Stimulated activated CD4-positive, alpha-beta T cell treated with anti-CD3 and anti-CD28 coated beads, Interleukin-4, amount 100 ng/mL, for 4 hours (primary cell): ENCODE measurements at places on chromosomes 6 and 20.
A peak's percentile ranks its signal among the peaks of the same experiment; 100 is the strongest.

DNA sequence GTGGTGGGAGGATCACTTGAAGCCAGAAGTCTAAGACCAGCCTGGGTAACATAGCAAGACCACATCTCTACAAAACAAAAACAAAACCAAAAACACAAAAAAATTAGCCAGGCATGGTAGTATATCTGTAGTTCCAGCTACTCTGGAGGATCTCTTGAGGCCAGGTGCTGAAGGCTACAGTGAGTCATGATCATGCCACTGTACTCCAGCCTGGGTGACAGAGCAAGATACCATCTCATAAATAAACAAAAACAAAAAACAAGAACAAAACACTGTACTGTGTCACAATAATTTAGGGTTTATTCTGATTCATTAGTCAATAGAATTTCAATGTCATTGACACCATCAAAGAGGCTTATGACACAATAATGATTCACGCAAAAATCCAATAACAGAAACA, 1121.7 kb upstream of the MAP3K7 start:
- DNase-seq: no peak

DNA sequence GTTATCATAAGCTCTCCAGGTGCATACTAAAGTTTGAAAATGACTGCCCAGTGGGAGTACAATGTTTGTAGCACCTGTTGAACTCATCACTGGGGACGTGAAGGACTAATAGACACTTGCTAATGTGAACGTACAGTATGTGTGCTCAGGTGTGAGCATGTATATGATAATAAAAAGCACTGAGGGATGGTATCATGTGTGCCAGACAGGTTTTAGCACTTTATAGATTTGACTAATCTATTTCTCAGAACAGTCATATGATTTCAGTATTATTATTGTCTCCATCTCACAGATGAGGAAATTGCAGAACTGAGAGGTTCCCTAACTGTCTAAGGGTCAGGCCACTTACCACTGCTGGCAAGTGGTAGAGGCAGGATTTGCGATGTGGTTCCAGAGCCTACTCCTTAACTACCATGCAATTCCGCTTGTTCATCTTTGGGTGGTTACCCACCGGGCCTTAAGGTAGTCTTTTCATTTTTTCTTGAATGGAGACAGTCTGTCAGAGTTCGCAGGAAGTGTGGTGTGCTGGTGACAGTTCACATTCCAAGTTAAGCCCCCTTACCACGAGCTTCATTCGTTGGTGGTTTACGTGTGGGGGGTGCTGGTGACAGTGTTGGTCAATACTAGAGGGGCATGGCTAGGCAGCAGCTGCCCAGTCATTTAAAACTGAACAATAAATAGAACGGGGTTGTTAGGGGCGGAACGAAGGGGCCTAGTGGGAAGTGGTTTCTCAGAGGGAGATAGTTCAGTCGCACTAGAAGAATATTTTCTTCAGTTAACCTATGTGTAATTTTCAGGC, 46.8 kb downstream of the RREB1 start:
- DNase-seq: no peak

- no peak for DNase-seq
Observed at GRCh38 chr20:57869951-57870315, 160.1 kb upstream of the PMEPA1 start.

GRCh38 chr20:56380375-56380774, 11.6 kb downstream of the AURKA start:
- no peak for DNase-seq

DNA sequence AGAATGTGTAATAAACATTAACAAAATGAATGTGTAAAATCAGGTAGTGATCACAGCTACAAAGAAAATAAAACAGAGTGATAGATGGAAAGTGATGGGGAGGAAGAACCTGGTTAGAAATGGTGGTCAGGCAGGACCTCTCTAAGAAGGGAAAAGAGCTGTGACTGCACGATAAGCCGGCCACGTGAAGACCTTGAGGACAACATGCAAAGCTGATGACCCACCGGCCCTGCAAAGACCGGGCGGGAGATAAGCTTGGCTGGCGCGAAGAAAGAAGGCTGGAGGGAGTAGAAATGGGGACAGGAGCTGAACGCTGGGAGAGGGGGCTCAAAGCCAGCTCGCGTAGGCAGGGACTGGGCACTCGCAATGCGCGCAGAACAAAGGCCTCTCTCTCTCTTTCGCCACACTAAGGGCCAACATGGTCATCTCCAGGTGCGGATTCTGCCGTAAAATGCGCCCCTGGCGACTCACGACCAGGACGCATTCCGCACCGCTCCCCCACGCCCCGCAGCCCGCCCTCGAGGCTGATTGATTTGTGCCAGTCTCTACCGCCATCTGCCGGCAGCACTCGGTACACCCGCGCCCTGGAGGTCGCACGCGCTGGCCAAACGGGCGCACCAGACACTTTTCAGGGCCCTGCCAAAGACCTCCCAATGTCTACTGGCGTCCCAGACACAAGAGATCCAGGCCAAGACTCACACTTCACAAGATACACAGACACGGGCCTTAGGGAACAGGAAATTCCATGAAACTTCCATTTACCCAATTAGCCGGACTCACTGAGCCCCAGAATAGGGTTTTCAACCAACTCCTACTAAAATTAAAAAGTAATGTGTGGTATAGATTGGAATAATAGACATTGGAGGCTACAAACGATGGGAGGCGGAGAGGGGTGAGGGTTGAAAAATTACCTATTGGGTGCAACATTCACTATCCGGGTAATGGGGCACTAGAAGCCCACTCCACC, 9.4 kb downstream of the DEFB132 start:
- peak; percentile 80 for DNase-seq

DNA sequence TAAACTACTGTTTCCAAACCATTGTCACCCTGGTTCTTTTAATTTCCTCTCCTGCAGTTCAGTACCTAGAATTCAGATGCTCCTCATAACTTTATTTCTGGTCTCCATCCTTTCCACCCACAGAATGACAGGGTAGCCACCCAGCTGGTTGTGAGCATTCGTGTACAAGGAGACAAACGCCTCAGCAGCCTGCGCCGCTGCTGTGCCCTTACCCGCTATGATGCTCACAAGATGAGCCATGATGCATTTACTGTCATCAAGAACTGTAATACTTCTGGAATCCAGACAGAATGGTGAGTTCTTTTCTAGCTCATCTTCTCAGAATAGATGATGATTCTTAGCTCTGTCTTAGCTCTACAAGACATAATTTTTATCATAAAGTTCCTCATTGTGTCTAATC, 18.6 kb downstream of the GTPBP2 start:
- DNase-seq: no peak

- no peak for DNase-seq
Observed at GRCh38 chr6:17036065-17036393, 65.8 kb upstream of the STMND1 start.

DNA sequence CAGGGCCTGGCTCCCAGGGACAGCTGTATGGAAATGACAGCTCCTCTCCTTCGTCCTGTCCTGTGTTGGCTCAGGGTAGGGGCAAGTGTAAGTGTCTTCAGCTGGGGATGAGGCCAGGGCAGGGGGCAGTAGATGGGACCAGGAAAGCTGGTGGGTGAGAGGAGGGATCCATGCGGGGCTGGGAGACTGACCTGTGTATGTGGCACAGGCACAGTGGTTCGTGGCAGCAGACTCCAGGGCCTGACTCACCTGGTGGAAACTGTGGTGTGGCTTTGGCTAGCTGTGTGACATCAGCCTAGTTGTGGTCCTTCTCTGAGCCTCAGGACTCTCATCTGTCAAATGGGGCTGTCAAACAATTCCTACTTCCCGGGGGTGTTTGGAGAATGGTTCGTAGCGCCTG, 13.7 kb upstream of the SCRT2 start:
- DNase-seq: no peak

DNA sequence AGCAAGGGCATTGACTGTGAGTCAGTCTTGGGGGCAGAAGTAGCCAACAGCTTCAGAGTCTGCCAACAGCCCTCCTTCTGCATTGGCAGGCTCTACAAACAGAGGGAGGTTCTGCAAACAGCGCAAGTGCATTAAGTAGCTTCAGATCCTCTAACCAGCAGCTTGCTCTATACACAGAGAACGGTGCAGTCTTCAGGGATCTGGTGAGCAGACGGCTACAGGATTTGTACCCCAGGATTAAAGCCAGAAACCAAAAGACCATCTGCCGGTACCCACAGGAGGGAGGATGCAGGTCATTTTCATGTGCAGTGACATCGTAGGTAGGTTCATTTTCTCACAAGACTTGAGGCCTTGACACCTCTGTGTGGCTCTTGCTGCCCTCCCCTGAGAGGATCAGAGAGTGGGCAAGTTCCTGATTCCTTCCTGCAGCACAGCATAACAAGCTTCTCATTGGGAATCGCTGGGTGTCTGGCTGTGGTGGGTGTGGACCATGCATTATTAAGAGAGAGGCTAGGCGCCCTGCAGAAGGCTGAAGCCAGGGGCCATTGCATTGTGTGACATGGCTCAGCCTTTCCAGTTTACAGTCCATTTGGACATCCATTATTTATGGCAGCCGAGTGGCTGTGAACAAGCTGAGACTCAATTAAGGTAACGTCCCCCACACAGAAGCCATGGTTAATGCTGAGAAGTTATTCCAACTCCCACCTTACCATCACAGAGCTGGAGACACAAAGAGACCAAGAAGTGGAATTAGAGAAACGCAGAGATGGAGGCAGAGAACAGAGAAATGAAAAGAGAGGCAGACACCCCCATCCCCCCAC, 250.0 kb downstream of the LRFN2 start:
- no peak for DNase-seq

DNA sequence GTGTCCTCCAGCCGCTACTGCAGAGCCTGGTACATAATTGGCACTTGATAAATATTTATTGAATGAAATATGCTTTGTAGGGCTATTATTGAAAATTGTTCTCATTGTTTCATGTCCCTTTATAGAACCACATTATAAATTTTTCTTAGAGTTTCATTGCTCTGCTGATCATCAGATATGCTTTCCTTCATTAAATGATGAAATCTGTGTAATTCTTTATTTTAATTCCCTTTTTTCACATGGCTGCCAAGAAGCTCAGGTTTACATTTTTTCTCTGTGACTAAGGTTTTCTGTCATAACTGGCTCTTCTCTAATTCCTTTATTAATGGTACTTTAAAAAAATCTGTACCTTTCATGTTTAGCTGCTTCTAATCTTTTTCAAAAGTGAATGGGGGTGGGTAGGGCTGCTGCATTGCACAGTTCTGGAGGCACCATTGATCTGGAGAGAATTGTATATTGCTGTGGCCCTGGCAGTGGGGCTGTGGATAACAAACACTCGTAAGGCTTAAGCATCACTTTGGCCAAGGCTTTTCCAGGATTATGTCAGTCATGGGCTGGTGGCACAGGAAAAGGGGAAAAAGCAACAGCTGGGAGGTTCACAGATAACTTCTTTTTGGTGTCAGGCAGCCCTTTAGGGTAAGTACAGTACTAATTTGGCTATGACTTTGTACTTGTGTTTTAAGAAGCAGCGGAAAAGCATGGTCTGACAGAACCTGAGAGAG, 43.8 kb downstream of the ARFGEF2 start:
- no peak for DNase-seq

- no peak for DNase-seq
Observed at GRCh38 chr20:11130554-11131166, 456.9 kb upstream of the JAG1 start.

GRCh38 chr20:58224974-58225373, 3.5 kb downstream of the ANKRD60 start:
- DNase-seq: no peak

DNA sequence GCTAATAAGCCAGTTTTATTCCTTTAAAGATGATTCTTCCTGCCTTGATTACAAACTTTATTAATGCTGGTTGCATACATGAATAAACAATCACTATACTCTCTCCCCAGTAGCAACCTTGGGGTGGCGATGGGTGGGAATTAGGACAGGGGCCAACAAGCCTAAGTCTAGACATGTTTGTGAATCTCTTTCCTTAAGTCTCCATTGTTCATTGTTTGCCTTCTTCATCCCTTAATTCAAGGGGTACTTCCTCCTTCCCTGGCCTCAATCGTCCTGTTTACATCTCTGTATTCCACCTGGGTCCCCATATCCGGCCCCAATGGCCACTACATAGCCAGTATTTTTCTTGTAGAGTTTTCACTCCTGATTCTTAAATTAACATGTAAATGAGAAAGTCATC, 66.0 kb downstream of the ARHGAP18 start:
- DNase-seq: no peak

- no peak for DNase-seq
Observed at GRCh38 chr6:166619912-166620311, 7.1 kb downstream of the RPS6KA2 start.

- DNase-seq: no peak
Observed at GRCh38 chr6:17979479-17979878, 8.0 kb downstream of the KIF13A start.

DNA sequence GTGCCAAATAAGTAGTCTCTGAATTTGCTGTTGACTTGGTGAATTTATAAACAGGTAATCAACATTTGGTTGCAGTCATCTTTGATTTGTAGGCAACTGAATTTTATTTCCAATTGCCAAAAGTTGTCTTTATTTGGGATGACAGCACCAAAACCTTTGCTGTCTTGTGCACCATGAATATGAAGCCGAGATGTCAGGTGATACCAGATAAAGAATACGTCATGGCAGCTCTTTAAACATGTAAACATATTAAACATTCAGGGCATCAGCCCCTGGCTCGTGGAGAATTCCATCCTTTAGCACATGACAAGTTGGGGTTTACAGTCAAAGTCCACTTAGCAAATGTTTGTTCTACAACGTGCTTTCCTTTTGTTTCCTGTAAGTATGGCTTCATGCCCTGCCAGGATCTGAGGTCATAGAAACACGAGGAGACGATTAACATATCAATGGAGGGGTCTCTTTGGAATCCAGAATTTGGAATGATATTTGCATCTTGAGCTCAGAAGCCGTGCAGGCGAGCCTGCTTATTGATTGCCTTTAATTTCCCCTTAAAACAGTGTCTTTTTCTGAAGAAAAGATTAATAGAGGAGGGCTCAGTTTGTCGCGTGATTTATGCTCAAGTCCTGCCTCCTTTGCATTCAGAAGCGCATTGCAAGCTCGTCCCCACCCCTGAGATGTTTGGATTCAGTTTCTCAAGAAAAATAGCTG, 170.2 kb upstream of the ZNF217 start:
- no peak for DNase-seq

DNA sequence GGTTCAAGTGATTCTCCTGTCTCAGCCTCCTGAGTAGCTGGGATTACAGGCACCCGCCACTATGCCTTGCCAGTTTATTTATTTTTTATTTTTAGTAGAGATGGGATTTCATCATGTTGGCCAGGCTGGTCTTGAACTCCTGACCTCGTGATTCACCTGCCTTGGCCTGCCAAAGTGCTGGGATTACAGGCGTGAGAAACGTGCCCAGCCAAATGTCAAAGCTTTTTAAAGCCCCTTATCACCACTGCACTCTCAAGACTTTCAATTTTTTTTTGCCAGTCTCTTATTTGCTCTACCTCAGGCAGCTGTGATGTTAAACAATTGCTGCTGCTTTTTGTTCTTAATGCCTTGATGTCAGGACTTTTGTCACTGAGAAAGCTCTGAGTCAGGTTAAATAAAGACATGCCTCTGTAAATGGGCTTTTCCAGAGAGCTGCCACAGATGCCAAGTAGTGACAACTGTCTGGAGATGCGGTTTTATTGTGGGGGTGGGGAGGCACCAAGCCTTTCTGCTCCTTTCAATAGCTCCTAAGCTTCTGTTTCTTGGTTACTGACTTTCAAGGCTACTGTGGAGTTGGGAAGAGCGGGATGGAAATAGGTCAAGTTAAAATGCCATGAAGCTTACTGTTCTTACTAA, 29.2 kb downstream of the RSPH3 start:
- DNase-seq: no peak
